Left lung (tissue), 14 donors: ENCODE measurements at places on chromosomes 3 and 15.

GRCh38 chr3:49529567-49529966 lies 24.7 kb upstream of the BSN start:
- no peak for DNase-seq

- no peak for DNase-seq
Measured at GRCh38 chr3:146814601-146815315, 209.6 kb upstream of the PLSCR5 start.

GRCh38 chr3:101643009-101643844 lies 33.7 kb downstream of the ZBTB11 start:
- no peak for DNase-seq

GRCh38 chr15:73948982-73949381 lies 22.7 kb downstream of the LOXL1 start:
- DNase-seq, result no peak

DNA sequence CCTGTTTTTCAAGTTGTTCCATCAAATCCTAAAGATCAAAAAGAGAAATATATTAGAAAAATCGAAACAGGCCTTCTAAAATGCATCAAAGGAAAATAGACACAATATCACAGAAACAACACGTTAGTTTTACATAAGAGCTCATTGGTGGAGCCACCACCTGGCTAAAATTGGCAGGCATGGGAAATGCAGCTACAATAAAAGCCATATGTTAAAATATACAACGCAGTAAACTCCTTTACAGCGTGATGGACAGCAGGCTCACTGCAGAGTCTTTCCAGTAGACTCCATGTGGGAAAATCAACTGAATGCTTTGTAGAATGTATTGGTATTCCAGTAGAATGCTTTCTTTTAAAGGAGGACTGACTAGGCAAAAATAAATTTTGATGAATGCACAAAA lies 40.9 kb upstream of the MYO5C start:
- DNase-seq, result no peak

- DNase-seq, result no peak
Measured at GRCh38 chr3:163890661-163891060, 1187.6 kb downstream of the SI start.

DNA sequence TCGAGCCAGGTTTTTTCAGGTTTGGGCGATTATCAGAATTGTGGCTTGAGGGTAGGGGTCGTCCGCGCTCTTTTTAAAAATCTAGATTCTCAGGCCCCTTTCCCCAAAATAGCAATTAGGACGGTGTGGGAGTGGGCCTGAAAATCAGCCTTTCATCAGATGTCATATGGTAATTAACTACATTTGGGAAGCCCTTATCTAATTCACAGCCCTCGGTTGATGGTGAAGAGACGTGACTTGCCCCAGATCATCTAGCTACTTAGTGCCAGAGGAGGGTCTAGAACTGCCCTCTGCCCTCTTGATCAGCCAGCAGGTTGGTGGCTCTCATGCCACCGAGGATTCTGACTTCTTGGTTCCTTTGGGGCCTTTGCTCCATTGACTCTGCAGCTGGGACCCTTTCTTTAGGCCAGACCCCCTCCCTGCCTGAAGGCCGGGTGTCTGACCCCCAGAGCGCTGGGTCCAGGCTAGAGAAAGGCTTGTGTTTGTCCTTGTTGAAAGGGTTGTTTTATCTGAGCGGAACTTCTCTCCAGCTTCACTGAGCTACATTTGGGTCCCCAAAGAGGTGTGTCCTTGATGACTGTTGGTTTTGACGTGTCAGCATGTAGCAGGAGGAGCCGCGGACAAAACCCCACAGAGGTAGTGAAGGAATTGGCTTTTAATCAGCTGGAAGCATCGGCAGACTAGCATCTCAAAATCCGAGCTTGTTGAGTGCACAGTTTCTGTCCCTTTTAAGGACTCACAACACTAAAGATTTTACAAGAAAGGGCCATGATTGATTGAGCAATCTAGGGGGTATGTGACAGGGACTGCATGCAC lies 857 bp downstream of the AEN start:
- DNase-seq, result no peak

DNA sequence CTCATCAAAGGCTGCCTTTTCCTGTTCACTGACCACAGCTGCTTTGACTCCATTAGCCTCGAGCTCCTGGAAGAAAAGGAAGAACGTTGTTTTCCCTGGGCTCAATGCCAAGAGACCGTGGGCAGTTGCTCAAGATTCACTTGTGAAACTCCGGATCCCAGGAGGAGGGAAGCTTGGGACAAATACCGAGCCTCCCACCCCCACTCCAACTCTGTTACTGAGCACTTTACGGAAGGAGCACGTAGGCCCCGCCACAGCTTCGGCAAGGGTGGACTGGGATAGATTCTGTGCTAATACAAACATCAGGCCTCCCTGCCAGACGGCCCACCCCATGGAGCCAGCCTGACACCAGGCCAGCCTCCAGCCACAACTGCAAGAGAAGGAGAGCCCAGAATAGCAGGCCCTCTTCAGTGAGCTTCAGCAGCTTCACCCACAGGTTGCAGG lies 10.8 kb upstream of the FANCD2 start:
- peak; percentile 94 for DNase-seq
